ENCODE measurements at places on chromosomes 2 and 18.

- no peak for DNase-seq
These were observed 287.1 kb upstream of the ATP5MC3 start for GRCh38 chr2:175468431-175469098.

- no peak for DNase-seq
These were observed 127.5 kb upstream of the GAREM1 start for GRCh38 chr18:32598144-32598543.

DNA sequence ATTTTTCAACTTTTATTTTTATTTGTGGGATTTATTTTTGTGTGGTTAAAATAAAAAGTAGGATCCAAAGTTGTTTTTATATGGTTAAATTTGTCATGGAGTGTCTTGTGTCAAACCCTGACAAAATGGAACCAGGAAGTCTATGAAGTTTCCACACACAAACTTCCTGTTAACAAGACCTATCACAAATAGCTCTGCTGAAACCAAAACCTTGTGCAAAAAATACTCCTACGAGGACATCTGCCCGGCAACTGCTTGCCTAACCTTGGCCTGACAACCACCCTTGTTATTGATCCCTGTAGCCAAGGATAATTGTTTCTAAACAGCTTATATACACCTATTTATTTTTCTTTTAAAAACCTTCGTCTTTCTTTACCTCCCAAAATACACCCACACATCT is 389.6 kb downstream of the TRIB2 start:
- no peak for DNase-seq

DNA sequence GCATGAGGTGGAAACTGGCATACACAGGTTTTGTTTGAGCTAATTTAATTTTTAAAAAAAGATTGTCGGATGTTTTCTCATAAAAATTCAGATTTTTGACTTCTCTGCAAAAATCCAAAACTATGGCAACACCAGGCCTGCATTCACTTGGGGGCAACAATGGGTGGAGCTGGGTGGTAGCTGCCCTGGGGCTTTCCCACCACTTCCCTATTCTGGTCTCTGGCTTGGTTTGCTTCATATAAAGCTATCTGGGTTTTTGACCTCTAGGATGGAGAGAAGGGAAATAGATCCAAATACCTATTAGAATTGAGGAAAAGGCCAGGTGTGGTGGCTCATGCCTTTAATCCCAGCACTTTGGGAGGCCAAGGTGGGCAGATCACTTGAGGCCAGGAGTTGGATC is 5.5 kb upstream of the CYP27A1 start:
- no peak for DNase-seq

DNA sequence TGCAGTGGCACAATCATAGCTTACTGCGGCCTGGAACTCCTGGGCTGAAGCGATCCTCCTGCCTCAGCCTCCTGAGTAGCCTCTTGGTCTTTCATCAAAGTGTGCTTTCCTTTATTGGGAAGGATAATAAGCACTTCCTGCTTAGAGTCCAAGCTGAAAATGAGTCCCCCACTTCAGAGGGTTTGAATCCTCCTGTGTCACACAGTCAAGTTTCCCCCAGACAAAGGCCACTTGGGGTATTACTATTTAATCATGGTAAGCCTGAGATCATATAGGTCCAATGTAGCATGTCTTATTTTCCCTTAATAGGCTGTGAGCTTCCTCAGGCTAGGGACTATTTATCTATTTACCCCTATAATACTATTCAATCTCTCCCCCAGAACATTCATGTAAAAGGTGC is 11.4 kb upstream of the KIAA2012 start:
- DNase-seq, result no peak

GRCh38 chr2:57333221-57333620 is 713.4 kb upstream of the VRK2 start:
- DNase-seq, result no peak

- DNase-seq, result no peak
These were observed 101.6 kb upstream of the TTN start for GRCh38 chr2:178908810-178909209.

DNA sequence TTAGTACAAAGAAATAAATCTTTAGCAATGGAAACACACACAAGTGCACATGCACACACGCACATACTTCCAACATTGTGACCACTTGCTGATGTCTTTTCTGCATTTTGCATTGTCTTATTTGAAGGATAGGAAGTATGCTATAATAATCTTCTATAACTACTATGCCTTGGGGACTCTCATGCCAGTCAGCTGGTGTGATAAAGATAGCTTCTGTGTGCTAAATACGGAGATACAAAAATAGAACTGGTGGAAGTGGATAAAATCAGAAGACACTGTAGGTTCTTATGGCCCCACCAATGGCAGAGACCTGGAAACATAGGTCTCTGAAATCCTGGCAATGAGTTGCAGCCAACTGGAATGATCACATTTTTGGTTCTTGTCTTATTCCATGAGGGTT is 31.5 kb upstream of the RASGRP3 start:
- DNase-seq, result no peak

DNA sequence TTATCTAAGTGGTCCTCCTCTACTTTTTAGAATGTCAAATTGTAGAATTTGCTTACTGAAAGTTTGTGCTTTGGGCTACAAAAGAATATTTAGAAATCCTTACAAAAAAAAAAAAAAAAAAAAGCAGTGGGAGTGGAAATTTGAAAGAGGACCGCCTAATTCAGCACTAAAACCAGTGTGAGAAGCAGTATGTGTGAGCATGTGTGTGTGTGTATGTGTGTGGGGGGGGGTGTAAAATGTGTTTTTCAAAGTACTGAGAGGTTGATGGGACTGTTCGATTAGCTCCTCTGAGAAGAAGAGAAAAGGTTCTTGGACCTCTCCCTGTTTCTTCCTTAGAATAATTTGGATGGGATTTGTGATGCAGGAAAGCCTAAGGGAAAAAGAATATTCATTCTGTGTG is at the start of gene VIT:
Gene VIT (plus strand): TSS at position 175 of the 400 bp plus-strand sequence. CDS start 19,664 bp downstream, outside the sequence.
- no peak for DNase-seq

- no peak for DNase-seq
These were observed 88.8 kb upstream of the SNTG2 start for GRCh38 chr2:861655-862354.

DNA sequence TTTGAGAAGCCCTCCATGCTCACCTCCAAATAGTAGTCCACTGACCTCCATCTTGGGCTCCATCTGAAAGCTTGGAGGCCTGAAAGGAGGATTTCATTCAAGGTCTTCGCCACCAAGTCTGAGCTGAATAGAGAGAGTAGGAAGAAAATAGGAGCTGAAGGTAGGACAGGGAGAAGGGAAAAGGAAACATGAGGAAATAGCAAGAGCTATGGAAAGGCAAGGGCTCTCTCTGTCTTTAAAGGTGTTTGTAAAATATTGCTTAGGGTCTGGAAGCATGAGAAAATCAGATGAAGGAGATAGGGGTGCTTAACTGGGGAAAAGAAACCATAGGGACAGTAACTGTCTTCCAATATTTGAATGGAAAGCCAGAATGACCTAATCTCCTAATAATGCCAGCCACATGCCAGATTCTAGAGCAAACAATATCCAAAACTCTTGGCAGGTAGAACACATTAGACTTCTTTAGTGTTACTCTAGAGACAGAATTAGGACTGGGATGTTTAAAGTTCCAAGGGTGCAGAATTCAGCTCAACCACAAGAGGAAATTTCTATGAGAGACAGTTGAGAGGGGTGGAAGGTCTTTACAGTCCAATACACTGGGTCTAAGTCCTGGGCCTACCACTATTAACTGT is 67.4 kb downstream of the NAB1 start:
- DNase-seq, result no peak

- DNase-seq, result no peak
These were observed 105.3 kb downstream of the COMMD1 start for GRCh38 chr2:62010632-62011256.

- DNase-seq, result peak; percentile 59
These were observed 157.1 kb upstream of the SCN7A start for GRCh38 chr2:166651080-166651675.

GRCh38 chr2:129055242-129055641 is 736.6 kb upstream of the HS6ST1 start:
- no peak for DNase-seq

GRCh38 chr2:136448986-136449780 is 316.2 kb upstream of the THSD7B start:
- DNase-seq, result no peak

- DNase-seq, result no peak
These were observed 149.2 kb upstream of the KLHL29 start for GRCh38 chr2:23235736-23236135.

DNA sequence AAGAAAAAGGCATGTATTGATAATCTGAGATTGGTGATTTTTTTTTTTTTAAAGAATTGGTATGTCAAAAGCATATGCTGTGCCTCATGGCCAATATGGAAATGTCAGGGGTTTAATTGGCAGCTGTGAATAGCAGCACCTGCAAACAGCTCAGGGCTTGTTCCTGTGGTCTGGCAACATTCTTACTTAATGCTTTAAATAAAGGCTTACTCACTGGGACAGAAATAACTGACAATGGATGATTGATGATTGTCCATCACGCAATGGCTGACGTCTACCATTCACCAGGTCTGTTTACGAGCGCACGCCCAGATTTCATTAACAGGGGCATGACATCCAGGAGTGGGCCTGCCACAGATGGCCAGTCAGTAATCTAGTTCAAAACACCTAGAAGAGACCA is 66.7 kb downstream of the ETAA1 start:
- no peak for DNase-seq

DNA sequence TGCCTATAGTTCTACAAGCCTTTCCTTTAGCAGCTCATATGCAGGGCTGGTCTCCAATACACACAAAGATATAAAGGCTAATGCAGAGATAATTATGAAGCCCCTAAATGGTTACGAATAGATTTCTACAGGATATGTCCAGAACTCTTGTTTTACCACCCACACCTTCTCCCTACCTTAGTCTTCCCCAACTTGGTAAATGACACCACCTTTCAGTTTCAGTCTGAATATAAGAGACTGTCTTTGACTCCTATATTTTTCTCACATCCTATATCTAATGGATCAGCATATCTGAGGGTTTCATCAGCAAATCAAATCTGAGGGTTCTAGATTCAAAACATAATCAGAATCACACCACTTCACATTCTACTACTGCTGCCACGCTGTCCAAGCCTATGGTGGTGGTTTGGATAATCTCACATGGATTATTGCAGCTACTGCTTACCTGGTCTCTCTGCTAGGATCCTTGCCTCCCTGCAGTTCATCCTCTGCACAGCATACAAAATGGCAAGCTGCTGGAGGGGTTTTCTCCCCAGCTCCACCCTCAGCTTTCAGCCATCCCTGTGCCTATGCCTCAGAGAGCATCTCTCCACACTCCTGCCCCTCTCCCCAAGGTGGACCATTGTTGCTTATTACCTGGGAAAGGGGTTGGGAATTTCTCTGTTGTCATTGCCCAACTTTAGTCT is 178.0 kb upstream of the SPOPL start:
- DNase-seq, result no peak

GRCh38 chr2:118185210-118186109 is 97.2 kb downstream of the INSIG2 start:
- peak; percentile 7 for DNase-seq

- peak; percentile 53 for DNase-seq
These were observed 53.8 kb downstream of the TGOLN2 start for GRCh38 chr2:85273738-85274731.

DNA sequence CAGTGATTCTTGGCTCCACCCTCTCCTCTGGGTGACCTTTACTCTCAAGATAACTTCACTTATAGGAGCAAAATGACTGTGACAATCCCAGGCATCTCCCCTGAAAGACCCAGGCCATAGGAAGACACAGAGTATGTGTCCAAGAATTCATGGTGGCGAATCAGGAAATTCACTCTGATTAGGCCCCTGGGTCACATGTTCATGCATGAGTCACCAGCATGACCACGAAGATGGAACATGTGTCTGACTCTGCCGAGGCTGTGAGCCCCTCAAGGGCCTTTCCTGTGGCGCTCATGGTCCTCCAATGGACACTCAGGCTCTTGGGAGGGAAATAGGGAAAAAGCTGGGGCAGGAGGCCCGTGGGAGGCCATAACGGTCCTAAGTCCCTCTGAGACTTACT is 74.0 kb upstream of the TEX51 start:
- DNase-seq, result no peak

GRCh38 chr18:47560723-47561715 is 309.6 kb upstream of the SKOR2 start:
- no peak for DNase-seq

GRCh38 chr18:9869715-9870430 is 15.9 kb upstream of the TXNDC2 start:
- DNase-seq, result peak; percentile 47

- no peak for DNase-seq
These were observed 327.0 kb upstream of the CDH7 start for GRCh38 chr18:65423776-65424175.

DNA sequence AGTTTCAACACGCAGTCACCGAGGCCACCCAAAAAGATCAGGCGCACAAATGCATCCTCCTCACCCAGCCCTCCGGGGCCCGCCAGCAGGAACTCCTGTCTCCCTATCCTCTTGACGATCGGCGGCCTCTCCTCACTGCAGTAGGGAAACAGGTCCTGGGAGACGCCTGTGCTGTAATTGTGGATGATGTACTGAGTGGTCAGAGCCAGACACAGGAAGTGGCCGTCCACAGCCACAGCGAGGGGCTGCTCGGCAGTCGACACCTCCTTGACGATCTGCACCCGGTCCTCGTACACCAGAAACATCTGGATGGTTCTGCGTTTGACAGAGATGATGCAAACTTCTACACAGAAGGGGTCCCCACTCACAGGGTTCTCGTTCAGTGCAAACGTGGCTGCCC is 22.0 kb downstream of the TGFBRAP1 start:
- DNase-seq, result no peak

DNA sequence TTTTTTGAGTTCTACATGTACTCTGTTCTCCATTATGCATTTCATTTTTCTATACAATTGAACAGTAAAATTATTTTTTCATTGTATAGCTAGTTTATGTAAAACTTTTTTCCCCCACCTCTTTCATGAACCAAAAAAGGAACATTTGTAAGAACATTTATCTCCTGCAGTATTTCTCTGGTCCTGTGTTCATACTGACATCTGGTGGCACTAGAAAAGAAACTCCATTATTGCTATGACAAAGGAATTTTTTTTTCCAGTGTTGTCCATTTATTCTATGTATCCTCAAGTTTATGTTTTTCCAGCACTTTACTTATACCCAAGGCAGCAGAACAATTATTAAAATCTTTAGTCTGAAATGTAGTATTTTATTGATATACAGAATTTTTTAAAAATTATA is 27.4 kb upstream of the CHAC2 start:
- DNase-seq, result no peak

DNA sequence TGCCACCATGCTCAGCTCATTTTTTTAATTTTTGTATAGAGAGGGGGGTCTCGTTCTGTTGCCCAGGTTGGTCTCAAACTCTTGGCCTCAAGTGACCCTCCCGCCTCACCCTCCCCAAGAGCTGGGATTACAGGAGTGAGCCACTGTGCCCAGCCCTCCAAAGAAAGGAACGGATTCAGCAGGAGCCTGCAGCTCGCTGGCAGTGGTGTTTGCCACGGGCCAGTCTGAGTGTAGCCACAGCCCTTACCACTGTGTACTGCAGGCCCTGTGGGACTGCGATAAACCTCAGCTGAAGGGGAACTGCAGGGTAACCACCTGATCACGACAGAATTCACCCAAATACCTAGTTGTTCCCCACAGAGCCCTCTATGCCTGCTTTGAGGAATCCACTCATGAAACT is 6.8 kb downstream of the COPS9 start:
- no peak for DNase-seq

GRCh38 chr18:56825321-56825720 is 174.2 kb downstream of the WDR7 start:
- no peak for DNase-seq

- no peak for DNase-seq
These were observed 63.0 kb downstream of the TANK start for GRCh38 chr2:161223139-161223732.

Data from brain microvascular endothelial cell (primary cell).